ENCODE measurements at places on chromosomes 7 and 10.

DNA sequence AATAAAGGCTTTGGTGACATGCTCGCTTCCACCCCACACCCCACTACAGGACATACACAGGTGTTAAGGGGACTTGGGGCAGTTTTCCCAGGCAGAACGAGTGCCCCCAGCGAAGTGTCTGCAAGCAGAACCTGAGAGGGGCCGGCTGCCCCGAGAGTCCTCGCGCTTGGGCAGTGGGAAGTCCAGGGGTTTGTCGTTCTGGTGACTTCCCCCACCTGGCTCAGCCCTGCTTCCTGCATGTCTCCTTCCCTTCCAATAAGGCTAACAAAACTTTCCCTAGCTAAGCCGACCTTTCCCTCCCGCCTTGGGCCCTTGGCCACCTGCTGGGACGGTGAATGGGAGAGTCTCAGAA is 916 bp downstream of the VWA2 start:
- no peak for DNase-seq

DNA sequence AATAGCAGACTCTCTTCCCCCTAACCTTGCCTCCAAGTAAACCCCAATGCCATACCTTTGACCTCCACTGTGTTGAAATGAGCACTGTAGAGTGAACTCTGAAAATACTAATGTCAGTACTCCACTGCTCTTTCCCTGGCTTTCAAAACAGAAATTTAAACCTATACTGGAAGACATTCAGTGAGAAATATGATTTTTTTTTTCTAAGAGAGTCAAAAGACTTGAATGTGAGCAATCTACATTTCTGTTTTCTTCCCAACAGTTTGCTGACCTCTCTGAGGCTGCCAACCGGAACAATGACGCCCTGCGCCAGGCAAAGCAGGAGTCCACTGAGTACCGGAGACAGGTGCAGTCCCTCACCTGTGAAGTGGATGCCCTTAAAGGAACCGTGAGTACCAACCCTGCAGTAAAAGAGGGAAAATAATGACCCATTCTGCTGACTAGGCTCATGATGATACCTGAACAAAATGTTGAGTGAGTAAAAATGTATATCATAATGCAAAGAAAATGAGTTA is 6.4 kb downstream of the VIM start:
- DNase-seq, result no peak

GRCh38 chr7:77420986-77421672 is 5.0 kb upstream of the GSAP start:
- DNase-seq, result no peak

GRCh38 chr7:21624320-21624719 is 81.5 kb downstream of the DNAH11 start:
- DNase-seq, result no peak

DNA sequence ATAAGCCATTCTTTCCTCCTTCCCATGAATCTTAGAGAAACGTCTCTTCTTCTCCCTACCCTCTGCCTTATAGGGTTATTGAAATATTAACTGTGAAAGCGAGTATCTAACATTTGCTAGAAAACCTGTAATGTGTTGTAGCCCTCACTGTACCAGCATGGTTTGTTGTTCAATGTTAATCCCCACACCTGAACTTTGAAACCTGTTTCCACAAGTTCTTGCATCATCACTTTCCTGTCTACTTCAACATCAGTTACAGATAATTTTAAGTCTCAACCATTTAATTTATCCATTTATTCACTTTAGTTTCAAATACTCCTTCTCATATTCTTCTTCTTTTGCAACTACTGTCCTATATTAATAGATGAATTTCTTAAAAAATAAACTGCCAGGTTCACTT is 148.2 kb downstream of the ETV1 start:
- DNase-seq, result no peak

DNA sequence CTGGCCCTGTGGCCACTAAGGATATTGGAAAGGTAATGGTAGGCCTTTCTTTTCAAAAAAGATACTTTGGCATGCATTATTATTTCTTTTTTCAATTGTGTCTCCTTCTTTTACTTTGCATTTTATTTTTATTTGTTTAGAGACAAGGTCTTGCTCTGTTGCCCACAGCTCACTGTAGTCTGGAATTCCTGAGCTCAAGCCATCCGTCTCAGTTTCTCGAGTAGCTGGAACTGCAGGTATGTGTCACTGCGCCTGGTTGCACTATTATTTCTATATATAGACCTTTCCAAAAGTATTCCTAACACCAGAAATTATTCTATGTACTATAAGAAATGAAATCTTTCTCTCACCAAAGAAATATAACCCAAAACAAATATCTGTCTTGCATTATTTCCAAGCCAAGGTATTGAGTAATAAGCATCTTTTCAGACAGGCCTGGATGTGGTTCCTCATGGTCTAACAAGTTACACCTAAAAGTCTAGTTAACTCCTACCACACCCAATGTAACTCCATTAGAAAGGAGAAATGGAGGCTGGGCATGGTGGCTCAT is 500.8 kb upstream of the ANKRD30A start:
- no peak for DNase-seq

DNA sequence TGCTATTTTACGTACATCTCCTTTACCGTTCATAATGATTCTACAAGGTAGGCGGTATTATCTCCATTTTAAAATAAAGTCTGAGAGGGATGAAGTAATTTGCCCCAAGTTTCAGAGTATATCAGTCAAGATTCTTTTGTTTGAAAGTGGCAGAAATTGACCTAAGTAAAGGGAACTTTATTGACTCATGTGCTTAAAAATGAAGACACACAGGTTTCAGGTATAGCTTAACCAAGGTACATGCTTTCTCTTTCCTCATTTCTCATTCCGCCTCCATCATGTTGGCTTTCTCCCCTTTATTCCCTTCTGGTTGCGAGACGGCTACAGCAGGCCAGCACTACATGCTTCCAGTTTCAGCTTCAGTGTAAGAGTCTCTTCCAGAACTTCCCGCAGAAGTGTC is 77.5 kb downstream of the NOC3L start:
- DNase-seq, result no peak

GRCh38 chr10:88033793-88034192 is 170.4 kb downstream of the PTEN start:
- DNase-seq, result no peak

- no peak for DNase-seq
These were observed 610 bp downstream of the AVPI1 start for GRCh38 chr10:97686301-97686961.
